ENCODE measurements at places on chromosomes 7 and 10. TPM values are rescaled to one million over a fixed set of nuclear protein-coding genes. Genes with fewer than 3 reads are reported as not detected.

Gene SPDYE8
- not detected for total RNA-seq

Gene CCZ1
- total RNA-seq, result 74.5 TPM

Gene SLC39A12
- not detected for total RNA-seq

Gene PON3
- total RNA-seq, result 0.40 TPM

Gene C10orf67
- total RNA-seq, result not detected

Gene NUTM2E
- 0.28 TPM for total RNA-seq

Gene PPIF
- 144 TPM for total RNA-seq

Gene IFIT1B
- total RNA-seq, result not detected

Gene LRRC4
- total RNA-seq, result not detected

Gene SYT15B
- total RNA-seq, result 0.58 TPM

Gene LBX1
- total RNA-seq, result not detected

Gene WBP1L
- total RNA-seq, result 24.6 TPM

Gene ATOH7
- total RNA-seq, result not detected

Gene FGFR2
- total RNA-seq, result 0.09 TPM

Gene IKZF1
- total RNA-seq, result 348 TPM

Gene UNC5B
- 0.06 TPM for total RNA-seq

Gene PPP1R3C
- total RNA-seq, result not detected

Gene ITPRIP
- total RNA-seq, result 21.6 TPM

Gene ANKRD61
- 0.38 TPM for total RNA-seq

Gene ZNF32
- 8.2 TPM for total RNA-seq
